Activated CD4-positive, alpha-beta T cell treated with anti-CD3 and anti-CD28 coated beads, Interleukin-2, amount 50 U/mL, for 16 hours (primary cell): ENCODE measurements at places on chromosomes 12 and 14.

DNA sequence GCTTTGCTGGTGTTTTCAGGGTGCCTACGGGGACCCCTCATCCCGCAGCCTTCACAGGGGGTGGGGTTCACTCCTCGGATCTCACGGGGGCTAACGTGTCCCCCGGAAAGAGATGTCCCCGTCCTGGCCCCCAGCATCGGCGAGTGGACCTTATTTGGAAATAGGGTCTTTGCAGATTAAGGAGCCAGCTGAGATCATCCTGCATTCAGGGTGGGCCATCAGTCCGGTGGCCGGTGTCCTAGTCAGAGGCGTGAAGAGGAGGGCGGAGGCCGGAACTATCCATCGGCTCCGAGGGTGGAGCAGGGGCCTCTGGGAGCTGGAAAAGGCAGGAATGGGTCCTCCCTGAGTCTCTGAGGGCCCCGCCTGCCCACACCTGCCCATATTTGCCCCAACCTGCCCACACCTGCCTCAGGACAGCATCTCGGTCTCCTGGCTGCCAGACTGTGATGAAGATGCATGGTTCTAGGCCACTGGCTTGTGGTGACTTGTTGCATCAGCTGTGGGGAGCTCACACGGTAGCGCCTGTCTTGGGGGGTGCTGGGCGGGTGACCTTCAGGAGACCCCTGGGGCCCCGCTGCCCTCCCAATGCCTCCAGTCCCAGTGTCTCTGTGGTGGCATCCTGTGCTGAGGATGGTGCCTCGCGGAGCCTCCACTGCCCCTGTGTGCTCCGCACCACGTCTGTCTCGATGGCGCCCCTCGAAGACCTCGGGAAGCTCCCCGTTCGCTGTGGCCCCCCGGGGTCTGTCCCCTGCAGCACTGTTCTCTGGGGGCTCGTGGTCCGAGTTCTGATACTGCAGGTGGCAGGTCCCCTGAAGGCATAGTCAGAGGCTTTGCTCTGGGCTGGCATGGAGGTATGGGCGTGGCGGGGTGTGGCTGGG, 14.7 kb downstream of the NOC4L start:
- DNase-seq: no peak

GRCh38 chr14:65637780-65638179, 225.2 kb downstream of the FUT8 start:
- DNase-seq: peak; percentile 83

GRCh38 chr12:75389061-75389460, 1.8 kb upstream of the GLIPR1L2 start:
- DNase-seq: no peak

DNA sequence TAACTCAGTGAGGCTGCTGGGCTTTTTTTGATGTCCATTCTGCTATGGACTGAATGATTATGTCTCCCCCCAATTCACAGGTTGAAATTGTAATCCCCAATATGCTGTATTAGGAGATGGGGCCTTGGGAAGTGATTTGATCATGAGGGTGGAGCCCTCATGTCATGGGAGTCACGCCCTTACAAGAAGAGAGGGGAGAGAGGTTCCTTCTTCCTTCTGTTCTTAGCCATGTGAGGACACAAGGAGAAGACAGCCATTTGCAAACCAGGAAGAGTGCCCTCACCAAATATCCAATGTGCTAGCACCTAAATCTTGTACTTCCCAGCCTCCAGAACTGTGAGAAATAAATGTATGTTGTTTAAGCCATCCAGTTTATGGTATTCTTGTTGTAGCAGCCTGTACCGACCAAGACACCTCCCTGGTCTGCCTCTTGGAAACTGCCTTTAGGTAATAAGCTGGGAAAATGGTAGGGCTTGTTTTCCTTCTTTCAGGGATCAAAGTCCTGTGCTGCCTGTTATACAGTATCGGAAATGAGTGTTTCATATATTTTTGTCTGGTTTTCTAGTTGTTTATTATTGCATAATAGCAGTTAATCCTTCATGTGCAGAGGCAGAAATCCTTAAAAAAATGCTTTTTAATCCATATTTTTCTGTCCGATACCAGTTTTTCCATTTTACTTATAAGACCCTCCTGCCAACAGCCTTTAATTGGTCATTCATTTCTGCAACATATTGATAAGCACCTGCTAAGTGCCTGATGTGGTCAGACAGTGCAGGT, 16.3 kb downstream of the BORCS5 start:
- no peak for DNase-seq

DNA sequence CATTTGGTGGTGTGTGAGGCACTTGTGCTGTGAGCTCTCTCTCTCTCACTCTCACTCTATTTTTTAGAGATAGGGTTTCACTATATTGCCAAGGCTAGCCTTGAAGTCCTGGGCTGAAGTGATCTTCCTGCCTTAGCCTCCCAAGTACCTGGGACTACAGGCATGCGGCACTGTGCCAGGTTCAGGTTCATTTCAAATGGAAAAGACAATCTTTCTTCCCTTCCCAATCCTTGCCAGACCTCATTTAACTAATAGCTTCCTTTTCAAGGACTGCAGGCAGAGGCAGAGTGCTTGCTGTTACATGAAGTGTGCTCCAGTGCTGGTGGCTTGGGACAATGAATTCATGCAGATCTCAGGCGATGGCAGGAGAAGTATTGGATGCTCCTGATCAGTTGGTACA, 73.2 kb upstream of the BICD1 start:
- DNase-seq: no peak

DNA sequence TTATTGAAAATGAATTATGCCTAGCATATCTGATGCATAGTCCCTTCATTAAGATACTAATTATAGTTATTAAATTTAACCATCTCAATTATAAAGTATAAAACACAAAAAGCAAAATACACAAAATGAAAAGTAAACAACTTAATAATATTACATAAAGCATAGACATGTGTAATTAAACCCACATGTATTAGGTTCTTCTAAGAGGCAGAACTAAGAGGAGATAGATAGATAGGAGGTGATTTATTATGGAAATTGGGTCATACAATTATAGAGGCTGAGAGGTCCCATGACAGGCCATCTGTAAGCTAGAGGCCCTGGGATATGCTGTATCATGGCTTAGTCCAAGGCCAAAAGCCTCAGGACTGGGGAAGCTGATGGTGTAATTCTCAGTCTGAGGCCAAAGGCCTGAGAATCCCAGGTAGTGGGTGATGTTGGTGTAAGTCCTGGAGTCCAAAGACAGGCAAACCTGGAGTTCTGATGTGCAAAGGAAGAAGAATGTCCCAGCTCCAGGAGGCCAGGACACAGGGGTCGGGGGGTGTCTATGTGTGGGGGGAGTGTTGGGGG, 953.3 kb downstream of the TRHDE start:
- DNase-seq: no peak

GRCh38 chr12:56676851-56677580, 11.1 kb downstream of the PTGES3 start:
- no peak for DNase-seq

- DNase-seq: no peak
Observed at GRCh38 chr14:96189281-96189711, 15.3 kb upstream of the BDKRB2 start.

GRCh38 chr14:77094672-77095284, 3.3 kb upstream of the CIPC start:
- DNase-seq: peak; percentile 79

- no peak for DNase-seq
Observed at GRCh38 chr14:37018571-37019240, 153.7 kb downstream of the SLC25A21 start.

- DNase-seq: peak; percentile 27
Observed at GRCh38 chr12:104957719-104958000, 430 bp downstream of the SLC41A2 start.

GRCh38 chr14:67253076-67253635, 11.9 kb downstream of the PALS1 start:
- DNase-seq: peak; percentile 11

DNA sequence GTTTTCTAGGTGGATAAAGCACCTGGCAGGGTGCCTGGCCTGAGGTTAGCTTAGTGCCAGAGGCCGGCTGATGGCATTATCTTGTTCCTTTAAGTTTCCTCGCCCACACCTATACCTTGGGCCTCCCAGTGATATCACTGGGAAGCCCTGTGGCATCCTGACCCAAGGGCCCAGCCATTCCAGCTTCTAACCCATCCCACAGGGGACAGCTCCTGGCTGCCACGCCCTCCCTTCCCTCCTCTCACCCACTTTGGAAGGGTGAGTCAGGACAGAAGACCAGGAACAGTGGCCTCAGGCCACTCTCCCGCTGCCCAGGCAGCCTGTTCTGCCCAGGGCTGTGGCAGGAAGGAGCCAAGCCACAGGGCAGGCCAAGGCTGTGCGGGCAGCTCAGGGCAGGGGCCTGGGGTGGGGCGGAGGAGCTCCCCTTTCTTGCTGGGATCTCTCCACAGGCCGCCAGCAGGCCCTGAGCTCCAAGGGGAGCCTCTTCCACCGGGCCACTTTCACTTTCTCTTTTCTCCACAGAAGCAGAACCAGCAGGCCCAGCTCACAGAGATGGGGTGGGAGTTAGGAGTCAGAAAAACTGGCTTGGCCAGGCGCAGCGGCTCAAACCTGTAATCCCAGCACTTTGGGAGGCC, 75.1 kb downstream of the IRF2BPL start:
- DNase-seq: peak; percentile 58

DNA sequence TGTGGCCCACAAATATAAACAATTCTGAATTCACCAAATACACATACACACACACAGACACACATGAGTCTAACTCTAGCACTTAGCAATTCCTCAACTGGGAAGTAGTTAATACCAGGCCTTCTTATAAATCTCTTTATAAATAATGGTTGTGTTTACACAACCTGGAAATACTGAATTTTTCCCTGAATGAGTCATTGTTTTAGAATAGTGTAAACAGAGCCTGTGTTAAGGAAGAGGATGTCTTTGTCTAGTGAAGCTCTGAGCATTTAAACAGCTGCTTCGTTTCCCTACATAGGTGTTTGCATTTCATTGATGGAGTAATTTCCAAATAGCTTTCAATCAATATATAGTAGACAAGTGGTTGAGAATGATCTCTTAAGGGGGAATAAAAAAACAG, 218.8 kb downstream of the BTG1 start:
- no peak for DNase-seq

- DNase-seq: no peak
Observed at GRCh38 chr12:91023326-91024004, 18.7 kb upstream of the EPYC start.

- no peak for DNase-seq
Observed at GRCh38 chr14:90567191-90567590, 170.4 kb downstream of the CALM1 start.

DNA sequence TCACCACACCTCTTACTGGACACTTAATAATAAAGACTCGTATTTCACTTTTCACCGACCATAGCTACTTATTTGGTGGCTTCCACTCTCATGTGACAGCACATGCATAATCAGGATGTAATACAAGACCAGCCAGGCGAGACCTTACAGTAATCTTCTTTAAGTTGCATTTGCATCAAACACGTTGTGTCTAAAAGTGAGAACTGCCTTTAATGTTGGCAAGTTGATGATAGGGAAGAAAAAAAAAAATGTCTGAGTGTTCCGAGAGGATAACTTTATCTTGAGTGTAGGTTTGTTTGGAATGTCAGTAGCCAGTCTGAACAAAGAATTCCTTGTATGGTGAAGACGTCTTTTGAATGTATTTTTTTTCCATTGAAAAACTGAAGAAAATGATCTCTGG, 440.4 kb downstream of the ADAMTS20 start:
- no peak for DNase-seq

DNA sequence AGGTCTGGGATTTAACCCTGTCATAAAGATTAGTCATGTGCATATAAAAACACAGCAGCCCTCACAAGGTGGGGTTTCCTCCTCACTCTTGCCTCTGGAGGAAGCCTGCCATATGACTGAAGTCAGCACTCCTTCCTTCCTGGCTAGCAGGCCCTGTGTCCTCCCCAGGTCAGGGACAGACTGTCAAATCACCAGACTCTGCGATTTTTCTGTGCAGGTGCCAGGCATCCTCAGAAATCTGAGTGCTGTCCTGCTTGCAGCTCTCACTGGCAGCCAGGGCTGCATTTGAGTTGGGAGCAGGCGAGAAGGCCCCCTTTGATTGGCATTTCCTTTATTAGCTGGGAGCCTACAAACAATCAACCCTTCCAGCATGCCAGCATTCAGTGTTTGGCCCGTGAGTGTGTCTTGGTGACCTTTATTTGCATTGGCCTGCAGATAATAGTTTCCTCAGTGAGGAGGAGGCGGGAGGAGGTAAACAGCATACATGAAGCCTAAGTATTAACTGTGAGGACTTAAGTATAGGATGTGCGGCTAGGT, 183.8 kb upstream of the ARHGAP5 start:
- DNase-seq: no peak

DNA sequence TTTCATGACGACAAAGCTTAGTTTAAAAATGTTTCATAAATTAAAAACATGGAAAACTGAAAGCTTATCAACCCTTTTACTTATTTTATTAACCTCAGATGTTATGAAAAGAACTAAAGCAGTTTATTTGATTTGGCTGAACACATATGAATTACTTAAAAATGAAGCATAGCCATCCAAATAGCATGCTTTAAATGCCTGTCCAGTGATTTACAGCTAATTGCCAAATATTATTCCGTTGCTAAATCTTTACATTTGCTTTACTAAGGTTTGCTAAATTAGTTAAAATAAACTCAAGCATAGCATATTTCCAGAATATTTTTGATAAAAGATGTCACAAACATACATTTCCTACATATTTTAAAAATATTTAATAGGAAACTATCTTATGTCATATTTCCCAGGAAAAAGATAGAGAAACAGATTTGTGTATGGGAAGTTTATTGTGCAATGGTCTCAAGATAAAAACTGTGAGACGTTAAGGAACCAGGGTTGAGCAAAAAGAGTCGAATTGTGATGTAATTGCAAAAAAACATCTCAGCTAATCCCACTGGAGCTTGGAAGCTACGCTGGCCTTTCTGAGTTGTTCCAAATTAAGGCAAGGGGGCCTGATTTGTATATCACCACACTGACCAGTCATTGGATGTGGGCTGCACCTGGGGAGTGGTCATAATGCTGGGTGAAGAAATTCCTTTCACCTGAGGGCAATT, 25.8 kb downstream of the GPR135 start:
- DNase-seq: no peak

DNA sequence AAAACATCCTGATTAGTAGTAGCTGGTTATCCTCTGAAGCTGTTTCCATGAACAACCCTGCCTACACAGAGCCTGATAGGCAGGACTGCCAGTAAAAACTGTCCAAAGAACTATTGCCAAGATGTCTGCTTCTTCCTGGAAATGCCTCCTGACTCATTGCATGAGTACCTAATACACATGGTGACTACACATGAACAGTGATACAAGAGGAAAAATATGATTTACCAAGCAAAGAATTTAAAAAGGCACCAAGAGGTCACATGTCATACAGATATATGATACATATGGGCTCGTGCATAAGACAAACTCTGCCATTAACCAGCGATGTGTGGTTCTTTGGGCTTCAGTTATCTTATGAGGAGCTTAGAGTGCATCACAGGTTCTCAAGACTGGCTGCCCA, 552.3 kb downstream of the SLC16A7 start:
- no peak for DNase-seq

DNA sequence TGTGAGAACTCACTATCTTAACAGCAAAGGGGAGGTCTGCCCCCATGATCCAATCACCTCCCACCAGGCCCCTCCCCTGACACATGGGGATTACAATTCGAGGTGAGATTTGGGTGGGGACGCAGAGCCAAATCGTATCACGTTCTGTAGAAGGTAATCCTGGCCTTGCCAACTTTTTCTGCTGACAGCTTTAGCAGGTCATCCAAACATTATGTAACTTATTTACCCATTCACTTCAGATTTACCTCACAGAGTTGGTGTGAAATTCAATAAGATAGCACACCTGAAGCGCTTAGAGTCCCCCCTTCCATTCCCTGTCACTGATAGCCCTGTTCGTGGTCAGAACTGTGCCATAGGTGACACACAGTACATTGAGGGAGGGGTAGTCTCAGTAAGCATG, 219.1 kb downstream of the FBXL14 start:
- no peak for DNase-seq

- no peak for DNase-seq
Observed at GRCh38 chr12:32284561-32284960, 114.8 kb upstream of the FGD4 start.
